Femur (tissue), 1 donor: ENCODE measurements at places on chromosomes 16 and 17.

DNA sequence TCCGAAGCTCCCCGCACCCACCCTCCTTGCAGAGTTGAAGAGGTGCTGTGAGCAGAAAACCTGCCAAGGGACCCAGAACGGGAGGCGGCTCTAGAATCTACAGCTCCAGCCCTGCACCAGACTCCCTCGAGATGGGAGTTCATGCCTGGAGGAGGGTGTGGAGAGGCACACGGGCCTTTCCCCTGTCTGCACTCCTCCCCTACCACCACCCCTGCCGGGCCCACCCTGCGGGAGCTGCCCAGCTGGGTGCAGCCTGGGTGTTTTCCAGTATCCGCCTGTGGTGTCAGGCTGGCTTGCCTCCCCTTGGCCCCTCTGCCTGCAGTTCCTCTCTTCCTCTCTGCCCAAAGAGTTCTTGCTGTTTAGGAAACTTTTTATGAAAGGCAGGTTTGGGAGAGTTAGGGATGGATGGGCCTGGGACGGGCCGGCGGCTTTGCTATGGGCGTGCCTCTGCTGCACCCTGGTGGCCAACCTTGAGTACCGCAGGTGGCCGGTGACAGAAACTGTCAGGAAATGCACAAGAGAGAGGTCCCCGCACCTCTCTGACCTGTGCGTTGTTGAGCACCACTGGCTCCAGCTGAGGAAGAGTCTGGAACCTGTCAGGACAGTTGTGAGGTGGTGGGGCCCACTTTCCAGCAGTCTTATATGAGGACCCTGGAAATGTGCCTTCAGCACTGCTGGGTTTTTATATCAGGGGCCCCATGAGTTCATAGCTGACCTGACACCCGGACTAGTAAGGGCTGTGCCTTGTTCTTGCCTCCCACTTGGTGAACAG, 354.1 kb downstream of the SEC14L1 start:
- peak; percentile 90 for DNase-seq

- DNase-seq: no peak
Measured at GRCh38 chr16:16780588-16780987, 401.6 kb downstream of the NPIPA7 start.

GRCh38 chr16:66287416-66287815, 79.1 kb upstream of the CDH5 start:
- no peak for DNase-seq

DNA sequence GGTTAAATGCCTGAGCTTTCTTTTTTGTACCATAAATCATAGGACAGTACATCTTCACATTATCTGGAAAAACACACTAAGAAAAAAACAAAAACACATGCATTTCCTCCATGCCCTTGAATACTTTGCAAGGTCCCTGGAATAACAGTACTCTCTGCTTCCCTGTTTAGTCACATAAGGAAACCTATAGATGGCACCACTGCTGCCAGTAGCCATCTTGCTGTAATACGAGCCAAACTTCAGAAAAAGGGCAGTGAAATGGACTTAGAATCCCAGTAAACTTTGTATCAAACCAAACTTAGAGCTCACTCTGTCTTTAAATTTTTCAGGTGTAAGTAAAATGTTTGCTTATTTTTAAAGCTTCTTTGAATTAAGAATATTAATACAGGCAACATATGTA, 435.5 kb downstream of the KCNJ2 start:
- DNase-seq: no peak

DNA sequence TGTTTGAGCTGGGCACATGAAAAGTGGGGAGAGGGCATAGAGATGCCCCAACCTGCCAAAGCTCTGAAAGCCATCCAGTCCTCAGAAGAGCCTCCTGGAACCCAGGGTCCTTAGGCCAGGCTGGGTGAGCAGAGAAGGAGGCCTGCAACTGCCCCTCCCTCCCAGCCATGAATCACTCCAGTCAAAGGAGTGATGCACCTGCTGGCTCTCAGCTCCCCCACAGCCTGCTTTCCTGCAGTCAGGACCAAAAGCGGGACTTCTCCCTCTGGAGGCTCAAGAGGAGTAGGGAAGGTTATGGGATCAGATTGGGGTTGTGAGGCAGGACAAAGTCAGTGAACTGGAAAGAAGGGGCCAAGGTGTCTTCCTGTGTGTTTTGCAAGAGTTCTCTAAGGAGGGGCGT, 145.6 kb downstream of the TMEM132E start:
- no peak for DNase-seq

- peak; percentile 87 for DNase-seq
Measured at GRCh38 chr17:3529817-3530741, 27.5 kb downstream of the TRPV3 start.

GRCh38 chr17:59030811-59031210, 75.9 kb downstream of the TRIM37 start:
- DNase-seq: no peak

- no peak for DNase-seq
Measured at GRCh38 chr17:21282231-21282630, 2.3 kb upstream of the MAP2K3 start.

GRCh38 chr17:80706463-80706867, 161.8 kb downstream of the RPTOR start:
- no peak for DNase-seq

DNA sequence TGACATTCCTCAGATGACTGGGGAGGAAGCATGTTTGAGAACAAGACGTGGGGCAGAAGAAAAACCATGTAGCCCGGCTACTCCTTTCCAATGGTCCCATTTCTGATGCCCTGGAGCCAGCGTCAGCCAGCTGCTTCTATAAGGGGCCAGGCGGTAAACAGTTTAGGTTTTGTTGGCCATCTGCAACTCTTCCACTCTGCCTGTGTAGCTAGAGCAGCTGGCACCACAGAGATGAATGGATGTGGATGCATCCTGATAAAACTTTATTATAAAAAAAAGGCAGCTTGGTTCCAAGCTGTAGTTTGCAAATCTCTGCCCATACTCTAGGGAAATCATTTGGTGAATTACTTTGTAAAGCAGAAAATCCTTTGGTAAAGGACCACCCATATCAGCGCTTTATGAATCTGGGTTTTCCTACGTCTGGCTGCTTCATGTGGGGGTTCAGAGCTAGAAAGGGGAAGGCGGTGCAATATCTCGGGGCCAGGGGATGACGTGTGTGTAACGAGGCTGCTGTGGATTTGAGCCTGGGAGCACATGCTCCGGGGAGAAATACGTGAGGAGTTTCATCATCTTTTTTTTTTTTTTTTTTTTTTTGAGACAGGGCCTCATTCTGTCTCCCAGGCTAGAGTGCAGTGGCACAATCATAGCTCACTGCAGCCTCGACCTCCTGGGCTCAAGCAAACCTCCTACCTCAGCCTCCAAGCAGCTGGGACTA, 3.4 kb upstream of the SRL start:
- no peak for DNase-seq

DNA sequence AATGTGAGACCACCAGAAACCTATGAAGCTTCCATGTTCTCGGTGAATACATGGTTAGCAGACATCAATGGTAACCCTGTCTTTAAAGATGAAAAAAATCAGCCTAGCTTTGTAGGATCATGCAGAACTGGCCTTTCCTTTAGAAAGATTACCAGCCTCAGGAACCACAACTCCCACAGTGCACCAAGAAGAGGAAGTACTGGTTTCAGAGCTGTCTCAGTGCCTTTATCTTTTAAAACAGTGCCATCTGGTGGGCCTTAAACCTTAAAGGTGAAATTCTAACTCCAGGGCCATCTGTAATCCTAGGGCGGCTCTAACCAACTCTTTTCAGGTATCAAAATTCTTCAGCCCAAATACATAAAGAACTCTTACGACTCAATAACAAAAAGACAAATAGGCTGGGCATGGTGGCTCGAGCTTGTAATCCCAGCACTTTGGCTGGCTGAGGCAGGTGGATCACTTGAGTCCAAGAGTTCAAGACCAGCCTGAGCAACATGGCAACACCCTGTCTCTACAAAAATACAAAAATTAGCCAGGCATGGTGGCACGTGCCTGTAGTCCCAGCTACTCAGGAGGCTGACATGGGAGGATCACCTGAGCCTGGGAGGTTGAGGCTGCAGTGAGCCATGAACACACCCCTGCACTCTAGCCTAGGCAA, 5.4 kb downstream of the ATPAF2 start:
- peak; percentile 70 for DNase-seq

GRCh38 chr16:69367980-69368379, 16.4 kb upstream of the TMED6 start:
- no peak for DNase-seq

- peak; percentile 23 for DNase-seq
Measured at GRCh38 chr16:74936902-74937560, 47.9 kb downstream of the WDR59 start.

- DNase-seq: no peak
Measured at GRCh38 chr16:73046849-73047214, 1.1 kb downstream of the ZFHX3 start.

- no peak for DNase-seq
Measured at GRCh38 chr17:58052945-58053715, 30.1 kb upstream of the DYNLL2 start.

DNA sequence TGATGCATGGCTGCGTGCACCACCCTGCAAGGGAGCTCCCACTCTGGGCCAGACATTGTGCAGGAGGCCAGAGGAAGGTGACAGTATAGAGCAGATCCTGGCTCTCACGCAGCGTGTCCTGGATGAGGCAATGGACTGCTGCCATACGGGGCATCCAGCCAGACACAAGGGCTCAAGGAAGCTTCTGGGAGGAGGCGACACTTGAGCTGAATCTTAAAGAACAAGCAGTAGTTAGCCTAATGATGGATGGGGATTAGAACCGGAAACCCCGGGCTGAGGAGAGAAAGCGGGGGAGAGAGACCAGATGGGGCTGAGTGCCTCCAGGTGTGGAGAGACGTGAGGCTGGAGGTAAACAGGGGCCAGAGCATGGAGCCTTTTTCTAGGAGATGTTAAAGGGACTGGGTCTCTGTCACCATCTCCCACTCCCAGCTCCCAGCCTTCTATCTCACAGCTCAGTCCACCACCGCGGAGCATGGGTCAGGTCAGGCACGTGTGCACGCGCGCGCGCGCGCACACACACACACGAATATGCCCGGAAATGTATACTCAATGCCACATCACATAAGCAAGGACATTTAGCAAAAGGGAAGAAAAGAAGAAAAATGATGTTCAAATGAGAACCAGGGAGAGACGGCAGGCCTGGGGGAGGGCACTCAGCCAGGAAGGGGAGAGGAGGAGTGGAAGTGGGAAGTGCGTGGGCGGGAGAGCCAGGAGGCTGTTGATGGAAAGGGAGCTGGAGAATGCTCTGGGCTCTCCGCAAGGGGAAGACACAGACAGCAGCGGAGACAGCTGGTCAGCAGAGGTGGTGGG, 46.3 kb downstream of the CCDC42 start:
- peak; percentile 80 for DNase-seq

GRCh38 chr17:41835214-41835799, 725 bp downstream of the NT5C3B start:
- DNase-seq: no peak
